ENCODE measurements at places on chromosomes 5 and 9. TPM values are rescaled to one million over a fixed set of nuclear protein-coding genes. Genes with fewer than 3 reads are reported as not detected.

IFNA2 gene
- not detected for total RNA-seq

CNTFR gene
- 2.3 TPM for total RNA-seq

IL33 gene
- not detected for total RNA-seq

PRLR gene
- 5.7 TPM for total RNA-seq

FABP6 gene
- total RNA-seq, result 0.55 TPM

EPB41L4B gene
- 7.8 TPM for total RNA-seq

CDHR2 gene
- total RNA-seq, result 1.6 TPM

DNA sequence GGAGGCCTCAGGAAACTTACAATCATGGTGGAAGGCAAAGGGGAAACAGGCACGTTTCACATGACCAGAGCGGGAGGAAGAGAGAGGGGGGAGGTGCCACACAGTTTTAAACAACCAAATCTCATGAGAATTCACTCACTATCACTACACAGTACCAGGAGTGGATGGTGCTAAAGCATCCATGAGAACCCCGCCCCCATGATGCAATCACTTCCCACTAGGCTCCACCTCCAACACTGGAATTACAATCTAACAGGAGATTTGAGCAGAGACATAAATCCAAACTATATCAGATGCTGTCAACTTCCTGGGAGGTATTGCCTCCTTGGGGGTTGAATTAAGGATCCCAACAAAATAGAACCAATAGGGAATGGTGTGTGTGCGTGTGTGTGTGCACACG, 407.1 kb downstream of the MED10 start:
- DNase-seq, result no peak

- DNase-seq, result no peak
These were observed 55.1 kb upstream of the MOCS2 start for GRCh38 chr5:53164478-53165165.

DNA sequence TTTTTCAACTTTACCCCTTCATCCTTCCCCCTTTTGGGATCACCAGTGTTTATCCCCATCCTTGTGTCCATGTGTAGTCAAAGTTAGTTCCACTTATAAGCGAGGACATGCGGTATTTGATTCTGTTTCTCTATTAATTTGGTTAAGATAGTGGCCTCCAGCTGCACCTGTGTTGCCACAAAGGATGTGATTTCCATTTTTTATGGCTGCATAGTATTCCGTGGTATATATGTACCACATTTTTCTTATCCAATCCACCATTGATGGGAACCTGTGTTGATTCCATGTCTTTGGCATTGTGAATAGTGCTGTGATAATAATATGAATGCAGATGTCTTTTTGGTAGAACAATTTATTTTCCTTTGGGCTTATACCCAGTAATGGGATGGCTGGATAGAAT, 252.4 kb downstream of the ARRDC3 start:
- DNase-seq, result no peak

DNA sequence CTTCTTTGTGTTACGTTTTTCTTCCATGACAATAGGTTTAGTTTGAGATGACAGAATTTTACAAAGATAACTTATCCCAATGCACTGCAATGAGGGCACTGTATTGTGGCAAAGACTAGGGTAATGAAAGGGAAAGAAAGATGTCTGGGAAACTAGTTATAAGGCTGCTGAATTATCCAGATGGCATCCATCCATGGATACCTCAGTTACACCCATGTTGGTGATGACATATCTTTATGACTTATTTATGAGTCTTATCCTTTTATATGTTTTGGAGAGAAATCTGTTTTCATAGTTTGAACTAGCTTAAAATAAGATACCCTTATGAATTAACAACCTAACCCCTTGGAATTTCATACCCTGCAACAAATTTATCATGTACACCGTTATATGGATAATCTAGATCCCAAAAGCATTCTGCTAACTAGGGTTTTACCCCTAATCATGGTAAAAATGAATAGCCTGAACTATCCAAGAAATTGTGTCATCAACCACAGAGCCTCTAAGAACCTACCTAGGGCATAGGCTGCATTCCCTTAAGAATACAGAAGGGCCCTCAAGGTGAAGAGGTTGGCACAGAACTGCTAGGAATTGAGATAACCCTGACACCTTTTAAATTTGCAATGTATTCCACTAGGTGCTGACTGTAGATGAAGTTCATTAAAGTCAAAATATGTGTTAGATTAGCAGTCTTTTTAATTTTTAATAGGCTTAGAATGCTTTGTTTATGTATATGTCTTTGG, 49.5 kb upstream of the RORB start:
- no peak for DNase-seq

DNA sequence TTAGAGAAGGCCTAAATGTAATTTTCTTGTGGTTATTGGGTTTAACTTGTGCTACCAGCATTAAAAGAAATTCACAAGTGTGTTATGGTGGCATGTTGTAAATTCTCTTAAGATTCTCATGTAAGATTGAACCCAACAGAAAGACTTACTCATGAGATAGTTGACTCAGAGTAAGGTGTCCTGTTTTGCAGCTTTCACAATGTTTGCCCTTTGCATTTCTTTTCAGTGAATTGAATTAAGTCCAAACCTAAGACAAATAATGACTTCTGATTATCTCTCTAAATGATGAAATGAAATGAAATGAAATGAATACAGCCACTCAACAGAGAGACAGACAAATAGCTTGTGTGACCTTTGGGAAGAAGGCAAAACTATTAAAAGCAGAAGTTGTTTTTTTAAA, 1696.9 kb upstream of the WWC1 start:
- no peak for DNase-seq

- DNase-seq, result no peak
These were observed 1975.2 kb upstream of the C9orf72 start for GRCh38 chr9:29548436-29548835.

DNA sequence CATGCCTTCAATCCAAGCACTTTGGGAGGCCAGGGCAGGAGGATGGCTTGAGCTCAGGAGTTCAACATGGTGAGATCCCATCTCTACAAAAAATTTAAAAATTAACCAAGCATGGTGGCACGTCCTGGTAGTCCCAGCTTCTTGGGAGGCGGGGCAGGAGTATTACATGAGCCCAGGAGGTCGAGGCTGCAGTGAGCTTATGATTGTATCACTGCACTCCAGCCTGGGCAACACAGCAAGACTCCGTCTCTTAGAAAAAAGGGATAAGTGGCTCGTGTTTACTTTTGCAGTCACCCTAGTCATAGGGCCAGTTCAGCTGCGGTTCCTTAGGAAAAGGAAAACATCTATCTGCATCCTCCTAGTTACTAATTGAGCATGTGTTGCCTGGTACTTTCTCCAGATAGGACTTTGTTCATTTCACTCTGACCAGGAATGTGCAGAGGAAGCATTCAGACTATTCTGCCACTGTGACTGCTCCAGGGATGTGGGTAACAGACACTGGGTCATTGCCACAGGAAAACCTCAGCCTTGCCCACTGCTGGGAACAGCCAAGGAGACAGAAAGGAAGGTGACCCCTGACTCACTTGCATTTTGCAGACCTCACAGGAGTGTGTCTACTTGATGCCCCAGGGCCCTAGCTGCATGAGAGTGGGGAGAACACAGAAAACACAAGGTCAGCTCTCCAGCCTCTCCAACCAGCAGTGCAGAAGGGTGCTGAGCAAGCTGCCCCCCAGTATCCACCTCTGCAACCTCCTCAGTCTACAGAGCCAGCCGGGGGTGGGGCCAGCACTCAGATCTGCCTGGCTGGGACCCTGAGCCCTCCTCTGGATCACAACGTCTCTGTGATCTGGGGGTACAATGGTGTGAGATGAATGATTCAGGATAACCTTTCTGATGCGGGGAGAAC, 33.9 kb upstream of the ALDH1B1 start:
- no peak for DNase-seq

DNA sequence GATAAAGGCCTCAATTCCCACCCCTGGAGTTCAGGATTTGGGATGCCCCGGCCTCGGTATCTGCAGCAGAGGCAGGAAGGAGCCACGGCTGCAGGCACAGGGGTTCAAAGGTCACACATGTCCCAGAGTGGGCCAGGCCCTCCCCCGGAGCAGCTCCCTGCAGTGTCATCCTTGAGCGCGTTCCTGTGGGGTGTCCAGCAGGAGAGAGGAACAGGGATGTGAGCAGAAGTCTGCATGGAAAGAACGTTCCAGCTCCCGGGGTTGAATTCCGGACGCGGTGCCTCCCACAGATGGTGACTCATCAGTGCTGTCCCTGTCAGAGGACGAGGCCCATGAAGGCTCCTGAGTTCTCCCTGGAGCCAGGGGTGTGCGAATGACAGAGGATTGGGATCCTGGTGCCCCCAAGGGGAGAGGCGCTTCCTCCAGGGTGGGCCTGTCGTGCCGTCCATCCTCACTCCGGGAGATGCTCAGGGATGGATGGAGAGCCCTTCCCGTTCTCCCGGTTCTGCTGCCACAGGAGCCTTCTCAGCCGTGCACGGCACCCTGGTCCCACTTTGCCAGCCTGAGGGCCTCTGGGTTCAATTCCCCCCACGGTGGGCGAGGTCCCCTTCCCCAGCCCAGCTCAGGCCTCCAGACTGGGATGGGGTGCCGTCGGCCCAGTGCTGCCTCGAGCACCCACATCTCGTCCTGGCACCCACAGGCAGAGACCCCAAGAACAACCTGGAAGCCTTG, 3.1 kb downstream of the LCN1 start:
- DNase-seq, result no peak

DNA sequence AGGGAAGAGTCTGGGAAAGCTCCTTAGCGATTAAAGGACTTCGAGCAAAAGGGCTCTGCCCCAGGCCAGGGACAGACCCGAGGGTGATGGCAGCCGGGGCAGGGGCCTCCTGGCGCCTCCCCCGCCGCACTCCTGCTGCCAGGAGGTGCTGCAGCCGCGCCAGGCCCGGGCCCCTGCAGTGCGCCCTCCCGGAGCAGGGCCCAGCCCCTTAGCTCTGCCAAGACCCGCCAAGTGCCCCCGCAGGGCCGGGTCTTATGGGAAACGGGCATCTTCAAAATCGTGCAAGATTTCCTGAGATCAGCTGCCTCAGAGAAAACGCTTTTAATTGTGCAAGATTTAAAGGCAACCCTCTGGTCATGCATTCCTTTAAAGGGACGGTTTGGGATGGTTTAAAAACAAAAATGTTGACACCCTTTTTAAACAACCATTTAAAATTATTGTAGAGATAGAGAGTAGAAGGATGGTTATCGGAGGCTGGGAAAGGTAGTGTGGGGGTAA, 52.4 kb downstream of the CDC14B start:
- no peak for DNase-seq

DNA sequence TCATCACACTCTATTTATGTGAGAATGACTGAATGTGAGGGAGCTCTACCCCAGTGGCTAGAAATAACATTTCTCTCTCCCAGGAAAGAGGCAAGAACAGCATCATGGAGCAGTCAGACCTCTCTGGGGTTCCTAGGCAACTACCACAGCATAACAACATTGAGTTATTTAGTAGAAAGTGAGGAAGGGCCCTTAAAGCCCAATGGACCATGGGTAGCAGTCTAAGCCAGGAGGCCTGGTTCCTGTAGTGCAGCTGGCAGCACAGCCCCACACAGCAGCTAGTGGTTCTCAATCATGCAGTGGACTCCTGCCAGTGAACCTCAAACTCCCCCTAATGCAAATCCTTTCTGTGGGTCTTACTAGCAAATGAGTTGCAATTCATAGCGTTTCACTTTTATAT, 55.3 kb downstream of the SPEF2 start:
- no peak for DNase-seq

DNA sequence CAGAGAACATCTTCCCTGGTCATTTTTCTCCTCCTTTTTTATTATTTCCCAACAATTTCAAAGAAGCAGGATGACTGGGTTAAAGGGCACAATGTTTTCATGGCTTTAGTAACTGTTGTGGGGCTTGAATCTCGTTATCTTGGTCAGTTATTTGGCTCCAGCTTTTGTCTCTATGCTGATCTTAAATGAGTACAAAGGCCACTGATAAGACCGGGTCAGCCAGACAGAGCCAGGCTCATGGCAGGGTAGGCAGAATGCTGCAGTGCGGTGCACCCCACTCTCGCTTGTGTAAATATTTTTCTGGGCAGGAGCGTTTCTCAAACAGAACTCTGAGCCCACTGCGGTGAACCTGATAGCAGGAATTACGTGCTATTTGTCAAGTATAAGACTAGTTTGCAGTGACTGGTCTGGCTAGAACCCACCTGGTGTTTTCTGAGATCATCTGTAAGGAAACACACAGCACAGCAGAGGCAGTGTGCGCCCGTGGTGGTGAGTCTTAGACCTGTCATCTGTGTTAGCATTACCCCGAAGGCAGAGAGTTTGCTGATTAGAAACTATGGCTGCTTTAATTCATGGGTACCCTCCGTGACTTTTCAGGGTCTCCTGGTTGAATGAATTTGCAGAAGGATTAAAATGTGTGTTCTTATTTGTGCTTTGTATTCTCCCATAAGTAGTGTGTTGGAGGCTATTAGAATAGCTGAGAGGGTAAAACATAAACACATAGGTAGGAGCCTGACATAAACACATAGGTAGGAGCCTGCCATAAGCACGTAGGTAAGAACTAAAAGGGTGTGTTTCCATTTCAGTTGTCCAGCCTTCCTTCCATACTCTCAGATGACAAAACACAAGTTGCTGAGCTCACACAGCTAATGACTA, 158.6 kb upstream of the DMRT1 start:
- DNase-seq, result peak; percentile 12

DNA sequence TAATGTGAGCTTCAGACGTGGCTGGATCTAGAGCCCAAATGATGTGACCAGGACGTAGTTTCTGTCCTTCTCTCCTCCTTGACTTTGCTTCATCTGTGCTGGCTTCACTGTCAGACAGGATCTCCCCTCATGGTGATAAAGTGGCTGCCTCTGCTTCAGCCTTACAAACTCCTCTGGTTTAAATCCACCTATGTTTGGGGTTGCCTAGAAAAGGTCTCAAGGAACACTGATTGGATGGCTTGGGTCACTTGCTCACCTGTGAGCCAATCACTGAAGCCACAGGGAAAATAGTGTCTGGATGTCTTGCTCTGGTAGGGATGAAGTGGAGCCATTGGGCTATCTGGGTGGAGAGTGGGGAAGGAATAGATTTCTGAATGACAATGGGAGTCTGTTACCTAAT, 36.1 kb downstream of the FGF18 start:
- DNase-seq, result no peak

All from progenitor cell of endocrine pancreas (in vitro differentiated cells).